ENCODE measurements at places on chromosomes 11 and 22. TPM values are rescaled to one million over a fixed set of nuclear protein-coding genes. Genes with fewer than 3 reads are reported as not detected.

PPM1F gene
- 20.7 TPM for total RNA-seq

NCR3LG1 gene
- 3.3 TPM for total RNA-seq

CDC42EP2 gene
- total RNA-seq, result 21.2 TPM

SLCO2B1 gene
- 23.0 TPM for total RNA-seq

PHETA2 gene
- total RNA-seq, result 8.1 TPM

OR51B5 gene
- not detected for total RNA-seq

DDI1 gene
- not detected for total RNA-seq

DNA sequence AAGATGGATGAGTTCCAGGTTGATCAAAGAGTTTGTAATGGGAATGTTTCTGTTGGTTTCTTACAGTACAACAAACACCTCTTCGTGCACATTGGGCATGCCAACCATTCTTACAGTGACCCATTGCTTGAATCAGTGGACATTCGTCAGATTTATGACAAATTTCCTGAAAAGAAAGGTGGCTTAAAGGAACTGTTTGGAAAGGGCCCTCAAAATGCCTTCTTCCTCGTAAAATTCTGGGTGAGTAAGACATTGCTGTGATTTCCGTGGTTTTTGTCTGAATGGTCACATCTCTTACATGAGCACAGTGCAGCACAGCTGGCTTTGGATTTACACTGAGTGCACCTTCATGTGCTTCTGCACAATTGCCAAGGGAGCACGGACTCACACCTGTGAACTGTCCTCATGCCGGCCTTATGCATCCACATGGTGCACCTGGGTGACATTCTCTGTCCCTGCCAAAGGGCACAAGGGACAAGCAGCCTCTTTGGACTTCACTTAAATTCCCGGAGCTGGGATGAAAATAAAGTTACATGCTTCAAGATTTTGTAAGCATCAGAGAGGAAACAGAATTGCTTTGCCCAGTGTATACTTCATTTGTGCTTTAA, 107.1 kb upstream of the RASSF10 start:
- no peak for DNase-seq

- no peak for DNase-seq
These were observed 35.7 kb downstream of the PPME1 start for GRCh38 chr11:74206746-74207145.

DNA sequence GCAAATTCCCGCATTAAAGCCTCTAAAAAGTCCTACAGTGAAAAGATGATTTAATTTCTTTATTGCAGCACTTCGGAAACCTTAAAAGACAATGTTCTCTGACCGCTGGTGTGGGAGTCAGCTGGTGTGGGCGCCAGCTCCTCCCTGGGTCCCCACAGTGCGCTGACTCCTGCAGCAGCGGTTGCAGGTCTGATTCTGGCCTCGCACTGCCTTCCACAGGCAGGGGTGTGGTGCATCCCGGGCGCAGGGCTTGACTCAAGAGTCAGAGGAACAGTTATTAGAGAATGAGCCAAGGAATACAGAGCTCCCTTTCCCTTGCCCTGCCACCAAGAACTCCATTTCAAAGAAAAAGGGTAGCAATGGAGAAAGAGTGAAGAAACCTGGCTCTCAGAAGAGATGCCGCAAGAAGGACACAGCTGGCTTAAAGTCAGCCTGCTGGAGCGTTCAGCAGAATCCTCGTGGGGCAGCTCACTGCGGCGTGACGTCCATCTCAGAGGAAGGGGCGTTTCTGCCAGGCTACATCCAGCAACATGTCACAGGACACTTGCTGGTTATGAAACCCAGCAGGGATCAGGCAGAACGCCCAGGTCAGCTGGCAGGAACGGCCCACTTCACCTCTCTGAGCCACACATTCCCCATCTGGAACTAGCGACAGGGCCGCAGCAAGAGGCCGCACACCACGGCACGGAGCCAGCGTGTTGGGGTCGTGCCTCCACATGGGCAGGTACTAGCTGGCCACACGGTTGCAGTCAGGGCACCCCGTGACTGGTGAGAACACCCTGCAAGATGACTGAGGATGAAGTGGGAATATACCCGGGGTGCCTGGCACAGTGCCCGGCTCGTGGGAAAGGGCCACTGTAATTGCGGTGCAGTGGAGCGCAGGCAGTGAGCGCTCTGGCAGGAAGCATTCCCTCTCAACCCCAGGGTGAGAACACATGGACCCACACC, 18.1 kb upstream of the EFCAB6 start:
- DNase-seq, result peak; percentile 94

GRCh38 chr11:103978616-103979595, 57.5 kb upstream of the DDI1 start:
- no peak for DNase-seq

DNA sequence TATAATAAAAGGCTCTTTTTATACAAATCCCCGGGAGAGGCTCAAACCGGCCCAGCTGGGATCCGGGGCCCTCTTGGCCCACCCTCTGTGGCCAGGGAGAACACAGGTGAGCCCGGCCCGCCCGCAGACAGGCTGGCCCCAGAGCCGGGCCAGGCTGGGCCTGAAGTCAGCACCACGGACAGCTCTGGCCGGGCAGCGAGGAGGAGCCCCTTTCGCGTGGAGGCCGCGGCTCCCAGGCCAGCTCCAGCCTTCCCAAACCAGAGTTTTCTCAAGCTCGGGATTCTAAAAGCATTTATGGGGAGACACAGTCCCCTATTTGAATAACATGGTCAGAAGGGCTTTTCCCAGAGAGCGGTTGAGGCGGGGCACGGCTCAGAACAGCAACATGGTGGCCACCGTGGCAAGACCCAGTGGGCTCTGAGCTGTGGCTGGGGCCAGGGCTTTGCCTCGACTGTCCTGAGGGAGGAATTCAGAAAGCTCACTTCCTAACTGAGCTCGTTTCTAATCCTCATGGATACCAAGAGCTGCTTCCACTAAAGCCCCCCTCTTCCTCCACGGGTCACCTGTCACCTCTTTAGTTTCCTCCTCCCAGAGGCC, 115.4 kb downstream of the BRD1 start:
- DNase-seq, result no peak

DNA sequence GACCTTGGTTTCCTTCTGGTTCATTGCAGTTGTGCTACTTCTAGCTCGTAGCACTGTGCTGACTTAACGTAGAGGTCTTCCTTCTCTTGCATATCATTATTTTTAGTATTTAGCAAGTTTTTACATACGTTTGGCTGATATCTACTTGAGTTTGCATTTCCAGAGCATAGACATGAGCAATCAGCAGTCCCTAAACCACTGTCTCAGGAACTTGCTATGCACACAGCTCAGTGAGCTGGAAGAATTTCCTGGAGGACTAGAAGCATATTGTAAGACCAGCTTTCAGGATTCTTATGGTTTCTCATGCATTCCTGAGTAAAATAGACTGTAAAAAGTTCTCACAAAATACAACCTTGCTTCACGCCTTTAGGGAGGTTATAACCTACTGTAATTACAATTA, 226.7 kb upstream of the PDGFD start:
- no peak for DNase-seq

DNA sequence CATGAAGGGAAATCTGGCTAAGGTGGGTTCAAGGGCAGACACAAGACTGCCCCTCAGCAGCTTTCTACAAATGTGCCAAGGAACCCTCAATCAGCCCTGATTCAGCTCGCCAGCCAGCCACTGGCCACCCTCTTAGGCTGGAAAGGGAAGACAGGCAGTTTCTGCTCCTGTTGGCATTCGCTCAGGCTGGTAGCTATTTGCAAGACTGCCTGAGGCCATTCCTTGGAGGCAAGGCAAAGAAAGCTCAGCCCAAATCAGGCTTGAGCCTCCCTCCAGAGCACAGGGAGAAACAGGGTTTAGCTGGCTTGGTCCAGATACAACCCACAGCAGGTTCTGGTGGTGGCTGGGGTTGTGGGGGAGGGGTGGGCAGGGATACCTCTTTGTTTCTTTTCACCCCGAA, 19.2 kb downstream of the TP53I11 start:
- DNase-seq, result no peak

DNA sequence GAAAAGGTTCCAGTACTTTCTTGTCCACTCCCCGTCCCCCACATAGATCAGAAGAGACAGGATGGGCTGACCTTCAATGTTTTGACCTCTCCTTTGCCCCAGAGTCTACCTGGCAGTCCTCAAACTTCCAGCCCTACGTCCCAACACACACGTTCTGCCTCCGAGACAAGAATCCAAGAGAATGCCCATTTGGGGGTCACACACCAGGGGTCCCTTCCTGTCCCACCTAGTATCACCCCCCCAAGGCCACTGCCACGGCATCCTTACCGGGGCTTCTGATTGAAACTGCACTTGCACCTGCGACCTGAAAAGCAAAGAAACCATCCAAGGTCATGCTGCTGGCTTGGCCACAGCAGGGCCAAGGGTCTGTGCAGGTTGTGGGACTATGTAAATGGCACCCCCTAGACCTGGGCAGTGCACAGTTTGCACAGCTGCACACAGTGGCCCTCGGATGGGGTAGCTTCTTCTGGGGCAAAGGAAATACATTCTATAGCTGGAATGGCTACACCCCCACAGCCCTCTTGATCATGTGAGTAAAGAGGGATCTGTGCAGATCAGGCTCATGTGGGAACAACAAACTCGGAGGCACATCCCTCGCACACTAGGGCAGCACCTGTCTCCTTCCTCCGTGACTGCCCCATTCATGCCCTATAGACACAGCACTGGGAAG, 16.5 kb upstream of the FXYD2 start:
- no peak for DNase-seq

DNA sequence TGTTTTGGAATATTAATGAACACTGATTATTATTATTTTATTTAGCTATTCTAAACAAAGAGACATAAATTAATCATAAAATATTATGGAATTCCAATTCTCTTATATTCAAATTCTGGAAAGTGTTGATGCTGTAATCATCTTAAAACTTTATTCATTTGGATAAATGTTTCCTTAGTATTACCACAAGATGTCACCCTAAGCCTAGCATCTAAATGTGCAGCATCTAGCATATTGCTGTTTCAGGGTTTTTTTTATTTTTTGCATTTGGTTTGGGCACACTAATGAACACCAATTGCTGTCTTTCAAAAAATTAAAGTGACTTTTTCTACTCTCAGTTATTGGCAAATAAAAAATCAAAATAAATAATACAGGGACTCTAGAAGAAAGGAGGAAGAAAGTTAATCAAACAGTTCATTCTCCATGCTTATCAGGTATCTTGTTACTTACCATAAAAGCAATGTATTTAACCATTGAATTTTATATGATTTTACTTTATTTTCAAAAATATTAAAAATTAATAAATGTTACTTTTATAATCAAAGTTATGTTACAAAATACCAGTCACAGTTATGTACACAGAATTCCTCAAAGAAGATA, 31.8 kb downstream of the DLG2 start:
- no peak for DNase-seq

DNA sequence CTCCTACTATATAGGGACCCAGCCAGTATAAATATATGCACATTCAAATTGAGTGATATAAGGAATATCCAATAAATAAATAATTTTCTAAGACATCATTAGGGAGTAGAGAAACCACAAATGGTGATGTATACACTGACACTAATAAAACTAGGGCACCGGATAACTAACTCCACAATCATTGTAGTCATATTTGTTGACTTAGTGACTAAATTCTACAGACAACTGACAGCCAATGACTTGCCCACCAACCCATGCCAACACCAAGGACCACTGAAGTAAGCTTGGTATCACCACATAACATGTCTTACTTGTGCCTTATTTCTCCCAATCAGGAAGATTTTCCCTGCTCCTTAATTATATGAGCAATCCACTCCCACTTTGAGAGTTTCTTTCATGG, 139.6 kb upstream of the TRPC6 start:
- no peak for DNase-seq

DNA sequence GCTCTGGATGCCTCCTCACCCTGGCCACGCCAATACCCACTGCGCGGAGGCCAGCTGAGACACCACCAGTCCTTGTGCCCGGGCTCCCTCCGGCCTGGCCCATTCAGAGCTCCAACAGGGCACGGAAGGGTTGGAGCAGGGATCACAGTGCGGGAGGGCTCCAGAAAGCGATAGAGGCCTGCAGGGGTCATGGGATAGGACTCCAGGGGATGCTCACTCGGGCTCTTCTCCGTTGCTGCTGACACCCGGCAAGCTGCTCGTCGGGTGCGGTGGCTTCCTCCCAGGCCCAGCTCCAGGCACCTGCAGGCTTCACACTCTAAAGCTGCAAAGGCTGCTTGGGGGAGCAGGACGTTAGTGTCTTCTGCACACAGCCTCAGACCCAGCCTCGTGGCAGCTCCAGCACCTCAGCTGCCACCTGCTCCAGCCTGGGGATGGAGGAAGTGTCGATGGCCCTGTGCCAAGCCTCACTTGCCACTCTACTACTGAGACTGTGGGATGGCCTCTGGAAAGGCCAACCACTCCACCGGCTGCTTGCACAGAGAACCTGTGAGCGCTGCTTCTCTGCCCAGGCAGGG, 10.6 kb downstream of the WNT7B start:
- no peak for DNase-seq

GRCh38 chr22:41425660-41426365, 20.8 kb downstream of the TOB2 start:
- no peak for DNase-seq

DNA sequence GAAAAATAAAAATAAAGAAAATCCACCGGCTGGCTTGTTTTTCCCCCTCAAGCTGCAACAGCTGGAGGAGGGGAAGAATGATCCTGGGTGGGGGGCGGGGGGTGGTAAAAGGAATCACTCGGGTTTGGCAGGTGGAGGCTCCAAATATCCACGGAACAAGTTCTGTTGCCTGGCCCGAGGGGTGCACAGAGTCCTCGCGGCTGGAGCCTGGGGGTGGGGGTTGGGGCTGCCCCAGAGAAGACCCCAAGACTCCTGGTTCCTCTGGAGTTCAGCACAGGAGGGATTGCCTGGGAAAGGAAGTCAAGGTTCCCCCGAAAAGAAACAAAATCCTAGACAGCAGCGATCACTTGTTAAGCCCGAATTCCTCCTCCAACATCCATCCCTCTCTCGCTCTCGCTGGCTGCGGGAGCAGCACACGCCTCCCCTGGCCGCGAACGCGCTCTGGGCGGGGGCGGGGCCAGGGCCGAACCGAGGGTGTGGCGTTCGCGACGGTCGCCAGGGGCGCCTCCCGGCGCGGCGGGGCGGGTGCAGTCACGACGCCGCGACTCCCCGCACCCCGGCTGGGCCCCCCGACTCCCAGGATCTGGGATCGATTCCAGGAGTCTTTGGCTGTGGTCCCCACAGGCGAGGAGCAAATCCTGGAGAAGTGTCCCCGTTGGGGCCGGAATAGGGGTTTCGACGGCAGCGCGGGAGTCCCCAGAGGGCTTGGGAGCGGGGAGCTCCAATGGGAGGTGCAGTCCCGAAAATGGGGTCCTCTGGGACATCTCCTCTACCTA, at the start of gene KCNA4:
KCNA4 (minus strand) TSS at position 443 of the 776 bp plus-strand sequence. CDS start 4,352 bp downstream, outside the sequence.
- DNase-seq, result peak; percentile 39

GRCh38 chr11:57354699-57355098, 16.5 kb downstream of the P2RX3 start:
- DNase-seq, result no peak

GRCh38 chr22:28983190-28983589, 78.4 kb downstream of the C22orf31 start:
- DNase-seq, result no peak

- DNase-seq, result no peak
These were observed 21.1 kb downstream of the RFPL3 start for GRCh38 chr22:32378707-32379272.
